ENCODE measurements at places on chromosomes 6 and 20. TPM values are rescaled to one million over a fixed set of nuclear protein-coding genes. Genes with fewer than 3 reads are reported as not detected.

Gene BMP7
- 49.6 TPM for total RNA-seq

DNA sequence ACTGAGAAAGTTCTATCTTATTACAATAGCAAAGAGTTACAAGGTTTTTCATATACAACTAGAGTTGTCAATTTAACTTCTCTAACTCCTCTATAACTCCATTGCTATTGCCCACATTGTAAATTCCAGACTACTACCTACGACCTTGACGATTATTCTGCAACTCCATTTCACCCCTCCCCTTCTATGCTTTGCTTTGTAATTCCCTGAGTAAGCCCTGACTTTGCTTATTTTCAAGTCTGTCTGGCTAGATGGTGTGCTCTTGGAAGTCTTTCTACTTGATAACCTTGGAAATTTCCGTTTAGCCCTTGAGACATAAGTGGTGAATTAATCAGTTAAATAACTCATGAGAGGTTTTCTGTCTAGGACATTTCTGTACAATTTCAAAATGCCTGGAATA, 161.4 kb downstream of the C6orf58 start:
- no peaks in the 10 kb centered on the region for H3K36me3 ChIP-seq
- H3K4me1 ChIP-seq, result no peaks in the 10 kb centered on the region
- no peak for DNase-seq
- no peaks in the 10 kb centered on the region for H3K27me3 ChIP-seq
- no peak overlapping the region for H3K4me3 ChIP-seq
- no peak overlapping the region for H3K27ac ChIP-seq

DNA sequence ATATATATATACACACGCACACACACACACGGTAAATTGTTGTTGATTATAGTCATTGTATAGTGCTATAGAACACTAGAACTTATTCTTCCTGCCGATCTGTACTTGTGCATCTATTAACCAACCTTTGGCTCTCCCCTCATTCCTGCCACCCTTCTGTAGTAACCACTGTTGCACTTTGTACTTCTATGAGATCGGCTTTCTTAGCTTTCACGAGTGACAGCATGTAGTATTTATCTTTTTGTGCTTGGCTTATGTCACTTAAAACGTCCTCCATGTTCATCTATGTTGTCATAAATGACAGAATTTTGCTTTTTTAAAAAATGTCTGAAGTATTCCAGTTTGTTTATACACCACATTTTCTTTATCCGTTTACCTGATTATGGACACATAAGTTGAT, 20.9 kb upstream of the DYNLRB1 start:
- no peak for DNase-seq
- H3K4me1 ChIP-seq, result no peaks in the 10 kb centered on the region
- no peak overlapping the region for H3K4me3 ChIP-seq
- no peaks in the 10 kb centered on the region for H3K27me3 ChIP-seq
- H3K27ac ChIP-seq, result no peak overlapping the region

- H3K36me3 ChIP-seq, result no peaks in the 10 kb centered on the region
- no peaks in the 10 kb centered on the region for H3K27me3 ChIP-seq
- no peak overlapping the region for H3K4me3 ChIP-seq
- no peaks in the 10 kb centered on the region for H3K4me1 ChIP-seq
- peak; percentile 61 for DNase-seq
Observed at GRCh38 chr6:135938576-135939207, 87.2 kb downstream of the PDE7B start.

- H3K4me1 ChIP-seq, result peaks cover 12% of the 10 kb centered on the region
- H3K27me3 ChIP-seq, result no peaks in the 10 kb centered on the region
- H3K36me3 ChIP-seq, result peaks cover 67% of the 10 kb centered on the region
- peak overlapping the region; percentile 90 for H3K4me3 ChIP-seq
Observed at GRCh38 chr20:63709149-63709527, 1.3 kb downstream of the ZGPAT start.

DNA sequence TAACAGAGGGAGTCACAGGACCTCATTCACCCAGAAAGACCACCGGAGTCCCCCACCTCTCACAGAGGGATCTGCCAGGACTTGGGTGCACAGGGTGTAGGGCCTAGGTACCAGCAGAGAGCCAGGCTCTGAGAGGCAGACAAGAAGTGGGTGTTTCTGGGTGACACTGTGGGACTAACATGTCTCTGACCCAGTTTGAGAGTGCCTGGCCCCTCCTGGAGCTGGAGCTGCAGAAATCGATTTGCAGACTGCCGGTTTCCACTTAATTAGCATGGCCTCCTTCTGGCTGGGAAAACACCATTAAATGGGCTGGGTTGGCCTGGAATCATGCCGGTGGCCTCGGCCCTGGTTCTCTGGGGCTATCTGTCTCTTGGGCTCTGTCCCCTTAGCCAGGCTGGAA, 59.2 kb downstream of the PPP1R16B start:
- no peaks in the 10 kb centered on the region for H3K27me3 ChIP-seq
- no peaks in the 10 kb centered on the region for H3K36me3 ChIP-seq
- H3K27ac ChIP-seq, result no peak overlapping the region

GRCh38 chr20:50572938-50573777, 63.0 kb downstream of the PTPN1 start:
- H3K27ac ChIP-seq, result peak overlapping the region; percentile 7
- H3K36me3 ChIP-seq, result peaks cover 50% of the 10 kb centered on the region
- no peak for DNase-seq

DNA sequence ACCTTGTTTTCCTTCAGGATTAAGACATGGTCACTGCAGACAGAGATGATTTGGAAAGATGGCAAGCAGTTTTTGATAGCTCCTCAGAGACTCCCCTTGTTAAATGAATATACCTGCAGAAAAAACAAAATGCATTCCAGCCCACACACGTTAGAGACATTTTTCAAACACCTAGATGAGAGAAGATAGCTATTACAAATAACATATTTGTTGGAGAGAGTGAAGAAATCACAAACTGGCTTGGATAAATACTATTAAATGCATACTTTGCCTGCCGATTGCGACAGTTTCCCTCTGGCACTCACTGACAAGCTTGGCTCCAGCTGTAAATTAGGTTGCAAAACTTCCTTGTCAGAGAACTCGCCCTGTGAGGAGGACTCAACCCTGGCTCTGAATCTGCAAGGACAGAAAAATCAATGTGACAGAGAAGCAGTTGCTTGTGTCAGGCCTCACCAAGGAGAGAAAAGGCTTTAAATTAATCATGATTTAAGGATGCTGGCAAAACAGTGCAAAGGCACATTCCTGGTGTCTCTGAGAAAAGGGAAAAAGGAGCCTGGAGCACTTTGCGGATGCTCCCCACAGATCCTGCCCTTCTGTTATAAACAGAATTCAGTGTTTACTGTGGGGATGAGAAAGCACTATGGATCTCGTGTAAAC, 423.7 kb upstream of the MARCKS start:
- no peak for DNase-seq
- no peak overlapping the region for H3K4me3 ChIP-seq
- no peaks in the 10 kb centered on the region for H3K36me3 ChIP-seq
- no peak overlapping the region for H3K27ac ChIP-seq
- H3K27me3 ChIP-seq, result no peaks in the 10 kb centered on the region

GRCh38 chr6:149860834-149861602, 3.1 kb downstream of the LRP11 start:
- no peaks in the 10 kb centered on the region for H3K4me1 ChIP-seq
- peaks cover 53% of the 10 kb centered on the region for H3K27me3 ChIP-seq
- H3K27ac ChIP-seq, result no peak overlapping the region
- no peaks in the 10 kb centered on the region for H3K36me3 ChIP-seq
- H3K4me3 ChIP-seq, result no peak overlapping the region

DNA sequence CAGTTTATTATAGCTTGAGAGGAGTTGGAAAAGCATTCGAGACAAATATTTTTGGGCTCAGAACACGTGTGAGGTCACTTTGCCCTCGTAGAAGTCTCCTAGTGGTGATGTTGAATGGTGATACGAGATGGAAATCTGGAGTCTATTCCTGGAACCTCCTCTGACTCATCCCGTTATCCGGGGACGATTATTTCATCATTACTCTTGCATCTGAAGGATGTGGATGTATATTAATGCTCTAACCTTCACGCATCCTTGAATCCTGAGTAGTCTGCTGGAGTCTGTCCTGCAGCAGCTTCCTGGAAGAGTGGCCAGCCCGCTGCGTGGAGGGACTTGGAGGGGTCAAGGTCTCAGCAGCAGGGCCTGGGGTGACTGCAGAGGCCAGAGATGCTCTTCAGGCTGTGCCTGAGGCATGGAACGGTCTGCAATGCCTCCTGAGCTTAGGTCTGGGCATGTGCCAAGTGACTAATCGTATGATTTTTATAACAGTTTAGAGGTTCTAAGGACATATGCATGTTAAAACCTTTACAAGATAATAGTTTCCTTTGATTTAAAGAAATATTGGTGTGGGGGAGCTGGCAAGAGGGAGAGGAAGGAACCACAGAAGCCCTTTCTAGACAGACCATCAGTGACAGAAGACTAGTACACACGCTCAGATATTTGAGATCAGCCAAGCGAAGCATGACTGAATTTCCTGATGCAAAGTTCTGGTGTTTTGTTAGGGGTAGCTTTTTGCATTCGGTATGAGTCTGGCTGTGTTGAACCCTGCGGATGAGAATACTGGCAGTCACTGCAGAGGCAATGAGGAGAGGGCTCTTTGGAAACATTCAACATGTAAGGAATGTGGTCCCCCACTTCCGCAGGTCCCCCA, 400.2 kb downstream of the QKI start:
- no peak overlapping the region for H3K27ac ChIP-seq
- H3K4me1 ChIP-seq, result no peaks in the 10 kb centered on the region
- H3K36me3 ChIP-seq, result no peaks in the 10 kb centered on the region
- H3K4me3 ChIP-seq, result no peak overlapping the region
- H3K27me3 ChIP-seq, result no peaks in the 10 kb centered on the region

Gene SLC16A10
- 9.3 TPM for total RNA-seq

Gene PFDN6
- total RNA-seq, result 69.9 TPM

- peaks cover 9% of the 10 kb centered on the region for H3K27me3 ChIP-seq
- no peak overlapping the region for H3K27ac ChIP-seq
- DNase-seq, result no peak
- no peak overlapping the region for H3K4me3 ChIP-seq
- no peaks in the 10 kb centered on the region for H3K36me3 ChIP-seq
Observed at GRCh38 chr6:33057222-33058150, 16.0 kb downstream of the HLA-DPA1 start.

GRCh38 chr6:139881236-139881635, 506.8 kb upstream of the CITED2 start:
- H3K27me3 ChIP-seq, result no peaks in the 10 kb centered on the region
- H3K4me3 ChIP-seq, result no peak overlapping the region
- no peaks in the 10 kb centered on the region for H3K36me3 ChIP-seq
- no peak for DNase-seq

Measured in endodermal cell (in vitro differentiated cells).